ENCODE measurements at places on chromosomes 3 and 15.
A peak's percentile ranks its signal among the peaks of the same experiment; 100 is the strongest.

DNA sequence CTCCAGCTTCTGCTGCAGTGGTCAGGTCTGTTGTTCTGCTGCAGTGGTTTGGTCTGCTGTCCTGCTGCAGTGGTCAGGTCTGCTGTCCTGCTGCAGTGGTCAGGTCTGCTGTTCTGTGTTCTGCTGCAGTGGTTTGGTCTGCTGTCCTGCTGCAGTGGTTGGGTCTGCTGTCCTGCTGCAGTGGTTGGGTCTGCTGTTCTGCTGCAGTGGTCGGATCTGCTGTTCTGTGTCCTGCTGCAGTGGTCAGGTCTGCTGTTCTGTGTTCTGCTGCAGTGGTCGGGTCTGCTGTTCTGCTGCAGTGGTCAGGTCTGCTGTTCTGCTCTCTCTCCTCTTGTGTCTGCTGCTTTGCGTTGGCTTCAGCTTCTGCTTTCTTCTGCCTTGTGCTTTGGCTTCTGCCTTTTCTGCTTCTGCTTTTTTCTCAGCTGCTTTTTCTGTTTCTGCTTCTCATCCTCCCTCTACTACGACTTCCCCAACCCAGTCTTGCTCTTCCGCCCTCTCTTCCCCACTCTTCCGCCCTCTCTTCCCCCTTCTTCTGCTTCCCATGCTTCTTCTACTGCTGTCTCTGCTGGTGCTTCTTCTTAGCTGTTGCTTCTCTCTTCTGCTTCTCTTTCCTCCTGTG lies 50.7 kb downstream of the FAM43A start:
- no peak for DNase-seq

DNA sequence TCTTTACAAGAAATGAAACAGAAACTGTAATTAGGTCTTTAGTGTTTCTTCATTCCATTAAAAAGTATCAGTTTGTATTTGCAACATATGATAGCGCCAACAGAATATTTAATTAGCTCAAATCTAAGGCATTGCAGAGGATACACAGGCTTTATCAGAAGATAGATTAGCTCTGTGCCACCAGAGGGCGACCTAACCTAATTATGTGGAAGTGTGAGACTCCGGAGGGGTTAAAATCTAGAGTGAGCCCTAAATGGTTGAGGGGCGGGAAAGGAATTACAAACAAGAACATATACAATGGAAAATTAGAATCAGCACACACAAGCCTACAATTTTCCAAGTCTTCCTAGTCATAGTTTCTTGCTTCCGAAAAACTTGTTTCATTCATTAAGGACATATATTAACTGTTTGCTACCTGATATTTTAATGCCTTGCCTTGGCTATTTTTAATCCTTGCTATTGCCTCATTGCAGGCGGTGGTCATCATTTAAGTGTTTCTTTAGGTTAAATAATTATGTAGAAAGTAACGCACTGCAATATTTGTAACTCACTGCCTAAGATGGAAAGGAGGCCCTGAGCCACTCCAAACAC lies 18.0 kb upstream of the RYR3 start:
- DNase-seq = peak; percentile 58

GRCh38 chr15:87238451-87239068 lies 1018.0 kb downstream of the NTRK3 start:
- DNase-seq = no peak

- DNase-seq = no peak
Observed at GRCh38 chr15:77737238-77738037, 104.7 kb upstream of the LINGO1 start.

- DNase-seq = no peak
Observed at GRCh38 chr3:65006300-65006739, 318.5 kb upstream of the ADAMTS9 start.

GRCh38 chr3:188179006-188179966 lies 25.3 kb downstream of the LPP start:
- no peak for DNase-seq

All from stimulated activated CD4-positive, alpha-beta T cell treated with anti-CD3 and anti-CD28 coated beads, Interleukin-4, amount 100 ng/mL, for 24 hours (primary cell).